Stimulated activated CD8-positive, alpha-beta memory T cell treated with anti-CD3 and anti-CD28 coated beads, Interleukin-15, amount 100 ng/mL, for 4 hours (primary cell): ENCODE measurements at places on chromosomes 12 and 14.
A peak's percentile ranks its signal among the peaks of the same experiment; 100 is the strongest.

DNA sequence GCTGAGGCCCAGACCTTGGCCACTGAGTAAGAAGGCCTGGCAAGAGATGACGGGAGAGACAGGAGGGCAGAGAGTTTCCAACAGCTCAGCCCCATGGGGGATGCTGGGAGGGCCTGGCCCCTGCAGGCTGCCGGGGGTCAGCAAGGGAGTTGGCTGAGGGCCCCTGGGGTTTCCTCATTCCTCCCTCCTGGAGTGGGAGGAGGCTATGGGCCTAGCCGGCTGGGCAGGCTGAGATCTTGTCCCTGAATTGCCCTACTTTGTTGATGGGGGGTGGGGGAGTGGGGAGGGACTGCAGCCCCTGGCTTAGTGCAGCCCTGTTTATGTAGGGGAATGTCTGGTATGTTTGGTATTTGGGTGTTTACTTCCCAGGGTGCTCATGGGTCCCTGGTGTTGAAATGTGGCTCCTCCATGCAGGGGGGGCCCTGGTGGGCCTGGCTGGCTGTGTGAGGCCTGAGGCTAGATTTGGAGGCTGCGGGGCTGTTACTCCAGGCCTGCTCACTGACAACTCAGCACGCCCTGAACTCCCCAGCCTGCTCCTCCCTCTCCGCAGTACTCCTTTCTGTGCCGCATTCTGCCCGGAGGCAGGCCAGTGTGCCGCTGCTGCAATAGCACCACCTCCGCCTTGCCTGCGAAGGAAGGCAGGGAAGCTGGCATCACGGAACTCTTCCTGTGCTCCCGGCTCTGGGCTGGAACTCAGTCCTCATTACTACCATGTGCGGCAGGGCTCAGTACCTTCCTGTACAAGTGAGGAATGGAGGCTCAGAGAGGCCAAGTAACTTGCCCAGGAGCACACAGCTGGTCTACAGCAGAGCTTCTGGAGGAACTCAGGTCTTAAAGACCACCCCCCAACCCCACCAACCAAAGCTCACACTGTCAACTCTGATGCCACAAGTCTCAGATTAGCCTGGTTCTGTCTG, 25.3 kb downstream of the JDP2 start:
- DNase-seq = no peak

DNA sequence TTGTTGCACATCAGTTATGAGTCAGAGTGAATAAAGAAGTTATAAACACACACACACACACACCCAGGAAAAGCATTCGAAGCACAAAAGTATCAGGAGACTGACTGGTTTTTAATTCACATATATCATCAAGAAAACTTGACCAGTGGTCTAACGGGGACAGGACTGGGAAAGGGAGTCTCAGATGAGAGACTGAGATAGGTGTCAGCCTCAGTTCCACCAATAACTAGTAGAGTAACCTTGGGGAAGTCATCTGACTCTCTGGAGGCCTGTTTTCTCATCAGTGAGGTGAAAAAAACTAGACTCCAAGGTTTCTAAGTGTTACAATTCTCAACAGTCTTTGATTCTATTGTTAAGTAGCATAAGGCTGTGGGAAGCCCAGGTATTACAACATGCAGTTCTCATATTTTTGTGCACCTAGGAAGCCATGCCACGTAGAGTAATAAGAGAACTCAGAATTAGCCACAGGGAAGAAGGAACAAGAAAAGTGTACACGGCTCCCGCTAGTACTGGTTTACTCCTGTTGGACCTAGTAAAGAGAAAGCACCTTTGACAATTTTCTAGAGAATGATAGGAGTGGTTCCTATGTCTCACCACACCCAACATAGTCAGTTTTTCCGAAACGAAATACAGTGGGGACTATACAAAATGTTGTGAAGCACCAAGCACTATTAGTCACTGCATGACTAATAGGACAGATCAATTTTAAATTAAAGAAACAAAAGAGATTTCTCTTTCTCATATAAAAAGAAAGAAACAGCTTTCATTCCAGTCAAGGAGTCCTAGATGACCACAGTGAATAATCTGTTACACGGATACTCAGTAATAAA, 5.0 kb downstream of the PPTC7 start:
- DNase-seq = no peak

GRCh38 chr14:84228702-84229101, 1301.2 kb upstream of the FLRT2 start:
- DNase-seq = no peak

DNA sequence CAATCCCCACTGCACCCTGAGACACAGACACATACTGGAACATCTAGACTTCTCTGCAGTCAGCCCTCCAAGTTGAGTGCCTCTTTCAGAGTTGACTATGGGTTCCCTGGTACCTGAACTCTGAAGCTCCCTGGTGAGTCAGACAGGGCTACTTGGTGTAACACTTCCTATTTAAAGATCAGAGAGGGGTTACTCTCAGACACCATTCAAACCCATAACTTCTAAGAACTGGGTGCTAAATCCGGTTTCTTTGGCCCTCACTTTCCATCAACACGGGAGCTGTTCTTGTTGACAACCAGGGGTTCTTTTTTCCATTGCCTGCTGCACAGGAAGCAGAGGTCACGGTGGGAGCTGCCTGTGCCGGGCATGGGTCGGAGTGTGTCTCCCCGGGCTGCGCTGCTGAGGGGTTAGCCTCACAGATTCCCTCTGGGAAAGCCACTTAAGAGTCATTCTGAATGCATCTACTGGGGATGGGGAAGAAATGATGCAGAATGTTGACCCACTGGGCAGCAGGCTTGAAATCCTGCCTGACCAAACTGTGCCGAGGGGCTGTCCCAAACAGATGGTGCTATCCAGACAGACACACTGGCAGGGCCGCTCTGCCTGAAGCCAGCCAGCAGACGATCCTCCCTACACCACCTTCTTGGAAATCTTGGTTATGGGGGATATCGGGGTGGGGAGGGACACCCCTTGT, 74.1 kb downstream of the PITPNM2 start:
- DNase-seq = peak; percentile 12

GRCh38 chr12:58633479-58633878, 286.8 kb downstream of the LRIG3 start:
- no peak for DNase-seq

- no peak for DNase-seq
Measured at GRCh38 chr12:81005606-81006005, 67.9 kb upstream of the LIN7A start.
